Heart left ventricle (tissue), 16 donors: ENCODE measurements at places on chromosomes 2 and 18. TPM values are rescaled to one million over a fixed set of nuclear protein-coding genes. Genes with fewer than 3 reads are reported as not detected.

DNA sequence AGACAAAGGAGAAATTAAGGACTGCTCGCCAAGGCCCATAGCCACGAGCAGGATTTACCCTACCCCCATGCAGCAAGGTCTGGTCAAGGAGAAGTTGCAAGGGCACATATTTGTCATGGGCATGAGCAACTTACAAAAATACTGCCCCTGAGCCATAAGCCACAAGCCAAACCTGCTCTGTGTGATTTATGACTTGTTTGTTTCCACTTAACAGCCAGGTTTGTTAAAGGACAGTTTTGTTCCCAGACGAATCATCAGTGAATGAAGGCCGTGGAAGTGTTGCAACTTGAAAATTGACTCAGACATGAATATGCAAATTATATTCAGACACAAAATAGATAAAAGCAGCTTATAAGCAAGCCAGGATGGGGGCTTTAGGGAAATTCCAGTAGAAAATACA is 31.3 kb upstream of the EVA1A start:
- no peak for DNase-seq

GRCh38 chr2:102992607-102993006 is 230.8 kb downstream of the TMEM182 start:
- DNase-seq, result no peak

DNA sequence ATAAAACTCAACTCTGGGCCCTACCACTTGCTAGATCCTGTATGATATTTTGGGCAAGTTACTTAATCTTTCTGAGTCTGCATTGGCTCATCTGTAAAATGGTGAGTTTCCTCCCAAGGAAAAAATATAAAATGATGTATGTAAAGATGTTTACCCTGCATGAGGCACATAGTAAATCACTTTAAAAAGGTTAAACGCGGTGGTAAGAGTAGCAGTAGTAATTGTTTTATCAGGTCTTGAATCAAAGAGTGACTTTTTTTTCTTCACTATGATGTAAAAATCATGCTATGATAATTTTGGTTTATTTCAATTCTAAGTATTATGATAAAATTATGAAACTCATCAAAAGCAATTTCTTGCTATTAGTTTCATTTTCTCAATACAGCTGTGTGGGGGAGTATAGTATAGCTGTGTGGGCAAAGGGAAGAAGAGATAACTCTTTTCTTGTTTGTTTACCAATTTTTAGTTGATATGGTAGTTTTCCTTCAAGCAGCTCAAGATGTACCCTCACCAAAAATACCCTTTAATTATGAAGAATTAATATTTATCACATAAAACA is 10.7 kb downstream of the ARHGAP15 start:
- no peak for DNase-seq

The REG1B gene
- not detected for total RNA-seq
